ENCODE measurements at places on chromosomes 7 and 10.

DNA sequence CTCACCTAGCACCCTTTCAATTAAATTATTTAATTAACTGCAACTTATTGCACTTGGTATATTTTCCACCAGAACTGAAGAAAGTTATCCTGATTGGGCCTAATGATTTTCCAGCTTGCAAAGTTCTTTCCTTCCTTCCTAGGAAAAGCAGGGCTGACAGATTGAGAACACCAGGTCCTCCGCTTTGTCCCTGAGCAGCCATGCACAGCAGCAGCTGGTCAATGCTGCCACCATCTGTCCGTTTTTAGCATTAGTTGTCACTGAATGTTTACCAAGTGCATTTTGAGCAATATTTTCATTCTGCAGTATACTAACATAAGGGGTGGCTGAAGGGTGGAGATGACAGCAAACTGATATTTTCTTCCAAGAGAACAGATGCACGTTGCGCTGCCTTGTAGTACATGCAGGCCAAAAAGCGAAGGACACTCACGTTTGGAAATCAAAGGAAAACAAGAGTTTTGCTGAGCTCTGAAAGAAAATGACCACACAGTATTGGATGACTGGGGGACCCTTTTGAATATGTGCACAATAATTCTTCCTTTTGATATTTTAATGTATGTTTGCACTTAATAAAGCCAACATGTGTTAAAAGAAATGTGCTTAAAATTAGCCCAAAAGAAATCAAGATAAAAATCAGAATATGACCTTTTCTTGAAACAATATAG, 248.8 kb upstream of the PTN start:
- DNase-seq = no peak

DNA sequence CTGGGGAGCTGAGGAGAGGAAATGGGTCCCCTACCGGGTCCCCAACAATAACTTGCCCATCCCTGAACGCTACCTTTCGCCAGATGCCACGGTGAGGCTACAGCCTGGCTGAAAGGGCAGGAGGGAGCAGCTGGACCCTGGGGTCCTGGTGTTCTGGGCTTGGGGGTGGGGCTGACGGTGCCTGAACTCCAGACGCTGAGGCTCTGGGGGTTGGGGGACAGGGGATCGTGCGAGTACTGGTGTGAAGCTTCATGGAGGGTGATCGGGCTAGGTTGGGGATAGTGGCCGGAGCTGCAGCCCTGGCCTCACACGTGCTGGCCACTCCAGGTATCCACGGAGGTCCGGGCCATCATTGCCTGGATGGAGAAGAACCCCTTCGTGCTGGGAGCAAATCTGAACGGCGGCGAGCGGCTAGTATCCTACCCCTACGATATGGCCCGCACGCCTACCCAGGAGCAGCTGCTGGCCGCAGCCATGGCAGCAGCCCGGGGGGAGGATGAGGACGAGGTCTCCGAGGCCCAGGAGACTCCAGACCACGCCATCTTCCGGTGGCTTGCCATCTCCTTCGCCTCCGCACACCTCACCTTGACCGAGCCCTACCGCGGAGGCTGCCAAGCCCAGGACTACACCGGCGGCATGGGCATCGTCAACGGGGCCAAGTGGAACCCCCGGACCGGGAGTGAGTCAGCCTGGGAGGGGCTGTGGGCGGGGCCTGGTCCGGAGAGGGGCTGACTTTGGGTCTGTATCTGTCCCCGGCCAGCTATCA, 8.3 kb downstream of the AEBP1 start:
- no peak for DNase-seq

GRCh38 chr7:83579740-83580139, 69.2 kb downstream of the SEMA3E start:
- DNase-seq = no peak

GRCh38 chr10:35191523-35191922, 64.9 kb downstream of the CREM start:
- DNase-seq = no peak

DNA sequence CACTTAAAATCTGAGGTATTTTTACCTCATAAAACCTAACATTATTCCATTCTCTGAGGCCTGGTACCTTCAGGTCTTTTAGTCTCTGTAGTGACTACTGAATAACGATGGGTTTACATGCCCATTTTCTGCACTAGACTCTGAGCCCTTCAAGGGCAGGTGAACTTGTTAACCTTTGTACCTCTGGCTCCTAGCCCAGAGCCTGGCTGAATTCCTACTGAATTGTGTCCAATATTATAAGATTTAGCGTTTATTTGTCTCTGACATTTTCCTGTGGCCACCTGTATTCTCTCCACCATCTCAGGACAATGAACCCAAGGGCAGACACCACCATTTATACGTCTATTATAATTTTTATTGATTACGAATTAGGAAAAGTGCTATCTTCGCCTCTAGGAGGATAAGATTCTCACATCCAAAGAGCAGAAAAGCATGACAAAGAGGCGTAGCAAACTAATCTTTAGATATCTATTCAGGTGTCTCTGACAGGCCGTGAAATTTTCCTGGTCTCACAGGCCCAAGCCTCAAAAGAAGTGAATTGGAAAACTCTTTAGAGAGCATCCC, 27.9 kb upstream of the HNRNPH3 start:
- no peak for DNase-seq

GRCh38 chr7:3722396-3722922, 421.4 kb downstream of the SDK1 start:
- DNase-seq = no peak

- DNase-seq = no peak
Observed at GRCh38 chr10:11536228-11536627, 75.2 kb downstream of the USP6NL start.

DNA sequence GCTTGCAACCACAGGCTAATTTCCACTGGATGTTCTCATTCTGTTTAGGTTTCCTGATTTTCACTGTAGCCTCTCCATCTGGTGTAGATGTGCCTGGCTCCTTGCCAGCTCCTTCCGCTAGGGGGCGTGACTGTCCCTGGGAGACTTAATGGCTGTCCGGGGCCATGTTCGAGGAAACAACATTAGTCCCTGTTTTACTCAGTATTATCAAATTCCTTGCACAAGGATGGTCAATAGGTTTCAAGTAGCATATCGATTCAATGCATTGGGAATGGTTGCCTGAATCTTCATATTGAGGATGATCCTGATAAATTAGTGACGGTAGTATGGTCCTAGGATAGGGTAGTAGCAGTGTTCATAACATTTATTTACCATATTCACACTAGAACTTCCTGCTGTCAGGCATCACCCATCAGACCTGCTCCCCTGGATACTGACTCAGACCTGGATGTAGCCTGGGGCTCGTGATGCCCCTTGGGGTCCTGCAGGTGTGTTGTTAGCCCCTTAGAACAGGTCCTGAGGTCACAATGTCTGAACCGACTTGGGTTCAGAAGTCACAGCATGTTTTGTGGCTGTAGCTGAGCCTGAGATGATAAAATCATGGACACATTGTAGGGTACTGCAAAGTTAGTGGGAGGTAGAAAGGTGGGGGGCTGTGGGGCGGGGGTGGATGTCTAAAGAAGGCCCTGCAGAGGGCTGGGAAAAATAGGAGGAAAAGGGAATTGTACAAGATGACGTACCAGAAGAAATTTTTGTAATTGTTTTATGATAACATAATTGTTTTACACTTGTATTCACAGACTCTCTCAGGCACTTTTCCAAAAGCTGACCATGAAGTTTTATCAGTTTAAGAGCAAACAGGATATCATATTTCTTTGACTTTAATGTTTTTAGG, 8.9 kb upstream of the EXOC6 start:
- DNase-seq = no peak

DNA sequence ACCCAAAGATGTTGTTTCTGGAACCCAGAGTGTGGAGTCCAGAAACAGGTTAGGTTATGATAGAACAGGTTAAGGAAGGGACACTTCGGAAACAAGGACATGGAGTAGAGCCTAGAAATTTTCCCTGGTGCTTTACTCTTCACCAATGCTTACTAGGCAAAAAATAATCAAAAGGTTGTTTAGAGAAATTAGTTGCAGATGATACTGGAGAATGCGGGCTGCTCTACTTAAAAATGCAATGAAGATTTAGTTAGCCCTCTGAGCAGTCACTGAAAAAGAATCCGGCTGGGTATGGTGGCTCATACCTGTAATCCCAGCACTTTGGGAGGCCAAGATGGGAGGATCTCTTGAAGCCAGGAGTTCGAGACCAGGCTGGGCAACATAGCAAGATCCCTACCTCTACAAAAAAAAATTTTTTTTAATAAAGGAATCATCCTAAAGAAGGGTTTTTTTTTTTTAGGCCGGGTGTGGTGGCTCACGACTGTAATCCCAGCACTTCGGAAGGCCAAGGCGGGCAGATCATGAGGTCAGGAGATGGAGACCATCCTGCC, 3.3 kb upstream of the UBE2H start:
- no peak for DNase-seq

DNA sequence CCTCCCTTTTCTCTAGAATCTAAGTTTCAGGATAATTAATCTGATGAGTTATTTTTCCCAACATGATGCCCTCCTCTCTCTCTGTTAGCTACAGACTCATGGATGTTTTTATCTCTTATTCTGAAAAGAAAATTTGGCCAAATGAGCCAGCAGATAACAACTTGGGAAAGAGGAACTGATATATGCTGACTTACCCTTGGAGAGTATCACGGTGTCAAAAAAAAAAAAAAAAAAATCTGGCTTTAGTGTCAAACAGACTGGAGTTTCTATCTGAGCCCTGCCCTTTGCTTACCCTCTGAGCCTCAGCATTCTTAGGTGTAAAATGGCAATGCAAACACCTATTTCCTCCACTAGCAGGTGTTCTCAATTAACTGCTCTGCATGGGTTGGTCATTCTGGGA, 190.4 kb downstream of the AHR start:
- DNase-seq = no peak

DNA sequence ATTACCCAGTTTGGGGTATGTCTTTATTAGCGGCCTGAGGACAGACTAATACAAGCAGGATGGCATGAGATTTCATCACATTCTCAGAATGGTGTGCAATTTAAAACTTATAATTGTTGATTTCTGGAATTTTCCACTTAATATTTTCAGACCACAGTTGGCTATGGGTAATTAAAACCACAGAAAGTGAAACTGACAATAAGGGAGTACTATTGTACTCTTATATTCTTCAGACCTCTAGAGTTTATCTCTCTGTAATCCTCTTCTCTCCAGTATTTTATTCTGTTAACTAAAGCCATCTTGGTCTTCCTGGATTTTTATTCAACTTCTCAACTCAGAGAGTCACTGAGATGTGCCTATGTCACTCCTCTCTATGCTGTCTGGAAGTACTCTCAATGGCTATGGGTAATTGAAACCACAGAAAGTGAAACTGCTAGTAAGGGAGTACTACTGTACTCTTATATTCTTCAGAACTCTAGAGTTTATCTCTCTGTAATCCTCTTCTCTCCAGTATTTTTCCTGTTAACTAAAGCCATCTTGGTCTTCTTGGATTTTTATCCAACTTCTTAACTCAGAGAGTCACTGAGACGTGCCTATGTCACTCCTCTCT, 118.3 kb downstream of the PPP1R17 start:
- DNase-seq = no peak

DNA sequence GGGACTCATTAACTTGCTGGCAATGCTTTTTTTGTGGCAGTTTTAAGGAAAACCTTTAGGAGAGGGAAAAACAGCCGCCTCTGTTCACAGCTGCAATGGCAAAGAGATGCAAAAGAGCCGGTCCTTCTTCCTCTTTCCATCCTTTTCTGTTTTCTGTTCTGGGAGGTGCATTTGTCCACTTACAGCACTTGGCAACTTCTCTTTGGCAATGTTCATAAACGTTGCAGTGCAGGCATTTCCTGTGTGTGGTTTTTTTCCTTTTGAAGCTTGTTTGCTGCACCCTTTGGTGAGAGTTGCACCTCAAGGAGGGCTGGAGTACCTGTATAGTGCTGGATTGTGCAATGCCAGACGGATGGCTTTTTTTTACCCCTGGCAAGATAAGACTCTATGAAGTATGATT, 53.9 kb upstream of the HABP2 start:
- DNase-seq = no peak

DNA sequence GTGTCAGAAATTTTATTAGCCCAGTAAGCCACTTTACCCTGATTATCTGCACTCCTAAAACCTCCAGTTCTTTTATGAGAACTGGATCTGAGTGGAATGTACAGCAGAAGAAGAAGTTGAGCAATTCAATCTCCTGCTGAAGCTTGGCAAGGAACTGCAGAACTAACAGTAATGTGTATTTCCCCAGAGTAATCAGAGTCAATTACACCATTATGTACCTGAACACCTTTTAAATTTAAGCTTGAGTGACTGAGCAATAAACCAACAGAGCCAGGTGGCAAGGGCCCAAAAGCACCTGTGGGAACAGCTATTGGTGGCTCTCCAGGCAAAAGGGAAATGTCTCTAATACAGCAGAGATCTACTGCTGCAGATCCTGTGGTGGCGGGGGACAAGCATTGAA, 40.1 kb upstream of the AKR1C2 start:
- no peak for DNase-seq

- no peak for DNase-seq
Observed at GRCh38 chr10:124728830-124729661, 15.1 kb downstream of the FAM53B start.
